ENCODE measurements at places on chromosomes 2 and 18.

- no peak for DNase-seq
Measured at GRCh38 chr18:79422022-79422782, 26.5 kb downstream of the NFATC1 start.

GRCh38 chr18:44602845-44603244, 77.8 kb upstream of the SETBP1 start:
- no peak for DNase-seq

DNA sequence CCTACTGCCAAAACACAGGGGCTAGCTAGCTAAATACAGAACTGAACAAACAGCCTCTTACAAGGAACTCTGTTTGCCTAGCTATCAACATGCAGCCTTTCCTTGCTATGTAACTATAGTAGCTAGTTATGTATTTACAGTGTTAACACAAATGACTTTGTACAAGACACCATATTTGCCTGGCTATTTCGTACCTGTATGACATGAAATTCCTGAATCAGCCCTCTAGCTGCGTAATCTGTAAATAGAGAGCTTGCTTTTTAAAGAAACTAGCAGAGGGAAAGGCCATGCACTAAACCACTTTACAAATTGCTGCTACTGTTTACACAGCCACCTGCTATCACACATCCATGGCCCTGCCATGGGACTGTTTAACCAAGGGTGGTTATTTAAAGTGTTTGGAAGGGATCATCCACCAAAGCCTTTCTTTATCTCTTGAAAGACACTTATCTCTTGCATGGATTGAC, 248.7 kb downstream of the TFCP2L1 start:
- no peak for DNase-seq

DNA sequence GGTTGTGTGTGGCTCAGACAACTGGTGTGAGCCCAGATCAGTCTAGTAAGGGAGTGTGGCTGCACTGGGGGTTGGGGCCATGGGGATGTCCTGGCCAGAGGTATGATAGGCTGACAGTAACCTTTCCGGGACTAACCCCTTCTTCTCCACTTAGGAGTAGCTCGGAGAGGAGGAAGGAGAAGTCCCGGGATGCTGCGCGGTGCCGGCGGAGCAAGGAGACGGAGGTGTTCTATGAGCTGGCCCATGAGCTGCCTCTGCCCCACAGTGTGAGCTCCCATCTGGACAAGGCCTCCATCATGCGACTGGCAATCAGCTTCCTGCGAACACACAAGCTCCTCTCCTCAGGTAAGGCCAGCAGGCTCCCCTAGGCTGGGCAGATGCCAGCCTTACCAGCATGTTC, 49.5 kb downstream of the EPAS1 start:
- DNase-seq: no peak

- DNase-seq: no peak
Measured at GRCh38 chr2:239028253-239028619, 180.4 kb downstream of the TWIST2 start.

DNA sequence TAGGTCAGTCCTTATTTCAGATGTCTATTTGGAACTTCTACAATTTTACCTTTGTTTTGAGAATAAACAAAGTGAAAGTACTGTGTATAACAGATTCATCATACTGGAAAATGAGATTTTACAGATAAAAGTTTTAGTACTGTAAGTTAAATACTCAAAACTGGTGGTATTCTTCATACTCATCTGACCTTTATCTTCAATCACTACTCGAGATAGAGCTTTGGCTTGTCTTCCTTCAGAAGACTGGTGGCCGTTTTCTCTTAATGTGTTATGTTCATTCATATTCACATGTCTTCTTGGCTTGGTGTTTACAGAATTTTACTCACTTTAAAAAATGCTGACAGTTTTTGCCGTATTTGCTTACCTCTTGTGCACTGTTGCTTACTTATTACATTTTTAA, 2.1 kb downstream of the SPOPL start:
- no peak for DNase-seq

GRCh38 chr2:115624332-115624731, 1181.9 kb downstream of the DPP10 start:
- no peak for DNase-seq

DNA sequence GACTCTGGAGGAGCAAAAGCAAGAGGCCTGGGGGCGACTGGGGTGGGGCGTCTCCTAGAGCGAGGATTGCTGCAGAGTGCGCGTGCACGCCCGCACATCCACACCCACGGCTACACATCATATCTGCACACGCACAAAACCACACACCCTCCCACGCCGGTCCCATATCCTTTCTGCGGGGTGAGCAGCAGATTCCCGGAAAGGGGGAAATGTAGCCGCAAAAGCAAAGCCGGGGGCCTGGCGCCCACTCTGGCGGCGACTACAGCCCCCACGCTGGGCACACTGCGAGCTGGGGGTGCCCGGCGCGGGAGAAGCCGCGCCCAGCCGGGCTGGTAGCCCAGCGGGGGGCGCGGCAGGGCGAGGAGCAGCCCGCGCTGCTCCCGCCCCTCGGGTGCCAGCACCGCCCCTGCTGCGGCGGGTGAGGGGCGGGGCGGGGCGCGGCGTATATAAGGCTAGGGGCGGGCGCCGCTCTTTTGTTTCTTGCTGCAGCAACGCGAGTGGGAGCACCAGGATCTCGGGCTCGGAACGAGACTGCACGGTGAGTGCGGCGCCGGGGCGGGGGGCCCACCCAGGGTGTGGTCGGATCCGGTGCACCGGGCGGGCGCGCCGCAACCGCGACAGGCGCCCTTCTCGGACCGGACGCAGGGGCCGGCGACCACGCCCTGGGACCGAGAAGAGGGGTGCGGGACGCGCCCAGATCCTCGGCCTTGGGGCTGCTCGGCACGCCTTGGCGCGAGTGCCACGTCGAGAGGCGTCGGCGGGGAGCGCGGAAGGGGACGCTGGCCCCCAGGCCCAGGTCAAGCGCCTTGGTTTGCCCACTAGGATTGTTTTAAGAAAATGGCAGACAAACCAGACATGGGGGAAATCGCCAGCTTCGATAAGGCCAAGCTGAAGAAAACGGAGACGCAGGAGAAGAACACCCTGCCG, at the start of gene TMSB10:
TMSB10 (plus strand) TSS at position 476 of the 927 bp plus-strand sequence.
- peak; percentile 49 for DNase-seq

GRCh38 chr2:183416753-183417152, 292.5 kb downstream of the NUP35 start:
- no peak for DNase-seq
